Renal pelvis (tissue), 12 donors: ENCODE measurements at places on chromosomes 6 and 20.

GRCh38 chr6:137722749-137723272 lies 144.2 kb upstream of the TNFAIP3 start:
- no peak for DNase-seq

GRCh38 chr6:11042750-11043377 lies 1.2 kb downstream of the ELOVL2 start:
- DNase-seq, result no peak

DNA sequence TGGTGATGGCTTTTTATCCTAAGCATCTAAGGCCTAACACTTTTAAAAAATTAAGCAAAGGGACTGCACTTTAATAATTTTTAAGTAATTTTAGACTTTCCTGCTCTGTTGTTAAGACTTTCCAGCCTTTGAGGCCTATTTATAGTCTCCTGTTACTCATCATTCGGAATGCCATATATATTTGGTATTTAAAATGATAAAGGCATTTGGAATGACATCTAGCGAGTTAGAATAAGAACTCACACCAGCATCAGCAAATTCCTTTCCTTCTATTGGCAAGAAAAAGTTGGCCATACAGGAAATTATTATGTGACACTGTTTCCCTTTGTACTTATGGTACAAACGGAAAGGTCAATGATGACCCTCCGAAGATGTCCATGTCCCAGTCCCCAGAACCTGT lies 88.1 kb upstream of the STMND1 start:
- no peak for DNase-seq

DNA sequence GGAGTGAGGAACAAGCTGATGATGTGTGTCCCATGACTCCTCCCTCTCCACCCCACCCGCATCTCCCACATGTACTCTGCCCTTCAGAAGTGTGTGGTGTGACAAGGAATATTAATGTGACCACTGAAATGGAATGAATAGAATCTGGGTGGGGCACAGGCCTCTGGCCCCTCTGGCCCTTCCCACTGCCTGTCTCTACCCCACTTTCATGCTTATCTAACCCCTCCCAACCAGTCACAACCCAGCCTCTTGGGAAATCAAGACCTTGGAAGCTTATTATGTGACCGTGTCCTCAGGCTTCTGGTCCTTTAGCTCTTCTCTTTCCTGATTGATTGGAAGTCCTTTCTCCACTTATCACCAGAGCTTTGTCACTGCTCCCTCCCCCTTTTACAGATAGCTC lies 312.2 kb upstream of the SOX4 start:
- no peak for DNase-seq

- DNase-seq, result no peak
These were observed 57.2 kb upstream of the MTRF1L start for GRCh38 chr6:153059757-153060156.

DNA sequence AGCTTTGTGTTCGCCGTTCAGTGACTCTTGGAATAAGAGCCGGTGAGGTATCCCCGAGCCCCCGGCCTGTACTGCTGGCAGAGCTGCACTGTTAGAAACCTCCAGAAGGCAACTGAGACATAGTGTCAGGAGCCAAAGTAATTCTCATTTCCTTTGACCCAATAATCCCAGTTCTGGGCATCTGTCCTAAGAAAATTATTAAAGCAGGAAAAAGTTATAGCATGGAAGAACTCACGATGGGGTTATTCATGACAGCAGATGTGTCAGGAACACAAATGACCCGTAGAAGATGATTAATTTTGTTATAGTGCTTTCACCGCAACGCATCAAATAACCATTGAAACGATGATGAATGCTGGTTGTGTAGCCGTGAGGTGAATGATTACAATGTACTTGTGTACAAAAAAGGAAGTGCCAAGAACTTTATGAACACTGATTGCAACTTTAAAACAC lies 20.3 kb downstream of the CYP21A2 start:
- no peak for DNase-seq

DNA sequence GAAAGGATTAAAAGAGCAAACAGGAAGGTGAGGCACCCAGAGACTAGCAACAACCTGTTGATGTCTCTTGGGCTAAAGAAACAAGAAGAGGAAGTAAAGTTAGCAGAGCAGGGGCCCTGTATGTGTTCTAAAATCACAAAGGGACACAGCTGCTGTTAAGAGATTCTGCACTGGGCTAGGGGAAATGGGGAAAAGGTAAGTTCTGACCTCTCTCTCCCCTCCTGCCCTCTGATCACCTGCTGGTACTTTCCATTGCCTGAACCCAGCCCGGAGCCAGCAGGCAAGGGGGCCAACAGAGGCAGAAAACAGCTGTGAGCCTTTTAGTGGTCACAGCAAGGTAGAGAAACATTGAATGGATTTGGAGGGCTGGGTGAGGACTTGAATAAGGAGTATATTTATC lies 13.5 kb upstream of the CNR1 start:
- no peak for DNase-seq

- no peak for DNase-seq
These were observed 62.0 kb upstream of the CD93 start for GRCh38 chr20:23147964-23148730.

- no peak for DNase-seq
These were observed 61.4 kb downstream of the TXLNB start for GRCh38 chr6:139230391-139230840.

DNA sequence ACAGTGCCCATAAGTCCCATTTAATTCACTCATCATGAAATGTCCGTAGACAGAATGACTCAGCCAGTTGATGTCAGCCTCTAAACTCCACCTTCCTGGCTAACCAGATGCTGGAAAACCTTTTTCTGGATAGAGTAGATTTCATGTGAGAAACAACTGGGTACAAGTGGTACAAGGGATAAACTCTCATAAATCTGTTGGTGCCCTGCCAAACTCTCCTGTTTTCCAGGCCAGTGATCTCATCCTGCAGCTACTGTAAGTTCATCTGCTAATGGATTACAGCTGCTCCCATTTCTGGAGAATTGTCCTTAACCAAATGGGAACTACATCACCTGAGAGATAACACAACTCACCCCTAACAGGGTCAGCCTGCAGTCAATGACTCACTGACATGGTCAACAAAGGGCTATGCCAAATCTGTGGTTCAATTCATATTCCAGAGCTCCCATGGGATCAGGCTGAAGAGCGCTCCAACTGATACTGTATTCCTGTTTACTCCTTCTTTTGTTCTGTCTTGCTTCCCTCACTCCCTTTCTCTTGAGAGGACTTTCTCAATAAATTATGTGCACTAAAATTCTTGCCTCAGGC lies 210.1 kb upstream of the HDDC2 start:
- DNase-seq, result no peak

- no peak for DNase-seq
These were observed 54.0 kb downstream of the PSMG4 start for GRCh38 chr6:3312604-3313231.

GRCh38 chr20:5195655-5196054 lies 68.8 kb downstream of the CDS2 start:
- no peak for DNase-seq

DNA sequence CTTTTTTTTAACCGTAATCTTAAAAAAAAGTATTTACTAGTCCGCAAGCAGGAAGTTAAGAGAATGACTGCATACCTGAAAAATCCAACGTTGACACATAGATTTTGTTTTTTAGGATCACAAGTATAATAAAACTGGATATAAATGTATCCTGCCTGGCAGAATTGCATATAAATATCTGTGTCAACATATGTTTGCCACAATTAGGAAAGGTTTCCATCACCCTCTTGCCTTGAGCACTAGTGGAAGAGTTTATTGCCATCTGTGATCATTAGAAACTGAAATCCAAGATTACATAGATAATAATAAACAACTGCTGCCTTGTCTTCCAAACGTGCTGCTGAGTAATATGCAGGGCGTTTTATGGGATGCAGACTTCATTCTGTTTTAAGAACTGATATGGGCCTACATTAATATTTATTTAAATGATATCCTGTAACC lies 27.9 kb downstream of the PLEKHG1 start:
- no peak for DNase-seq

DNA sequence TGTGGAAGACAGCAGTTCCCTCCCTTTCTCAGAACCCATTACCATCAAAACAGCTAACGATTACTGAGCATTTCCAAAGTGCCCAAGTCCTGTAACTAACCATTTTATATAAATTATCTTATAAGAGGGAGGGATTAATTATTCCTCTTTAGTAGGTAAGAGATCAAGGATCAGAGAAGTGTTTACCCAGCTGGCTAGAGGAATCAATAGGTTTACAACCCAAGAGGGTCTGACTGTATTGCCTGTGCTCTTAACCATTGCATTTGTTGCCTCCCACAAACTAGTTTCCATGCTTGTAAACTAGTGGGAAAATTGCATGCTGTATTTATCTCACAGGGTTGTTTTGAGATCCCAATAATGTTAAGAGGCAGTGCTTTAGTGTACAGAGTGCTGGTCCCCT lies 3.7 kb upstream of the DBNDD2 start:
- no peak for DNase-seq

DNA sequence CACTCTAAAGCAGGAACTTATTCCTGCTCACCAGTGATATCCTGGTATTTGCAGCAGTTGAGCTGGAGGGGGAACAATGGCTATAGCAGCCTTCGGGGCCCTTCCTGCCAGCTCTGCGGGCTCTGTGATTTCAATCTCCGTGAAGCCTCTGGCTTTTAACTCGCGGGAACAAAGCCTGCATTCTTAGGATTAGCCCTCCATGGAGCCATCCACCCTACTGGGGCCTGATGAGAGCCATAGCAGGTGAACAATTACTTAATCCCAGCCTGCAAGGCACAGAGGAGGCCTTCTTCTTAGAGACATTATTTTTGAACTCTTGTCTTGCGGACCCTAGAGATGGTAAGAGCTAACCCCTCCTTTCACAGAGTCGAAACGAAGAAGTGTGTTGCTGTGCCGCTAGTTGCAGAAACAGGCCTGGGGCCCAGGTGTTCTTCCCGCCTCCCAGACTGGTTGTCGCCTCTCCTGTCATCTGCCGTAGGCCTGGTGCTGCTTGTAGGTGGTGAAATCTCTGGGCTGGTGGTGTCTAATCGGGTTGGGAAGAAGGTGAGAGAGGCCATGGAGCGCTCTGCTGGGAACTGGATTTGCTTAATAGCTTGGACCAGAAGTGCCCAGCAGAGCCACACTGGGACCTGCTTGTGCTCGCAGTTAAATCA lies 9.7 kb downstream of the GHRH start:
- DNase-seq, result no peak

GRCh38 chr6:34447910-34448309 lies 18.0 kb upstream of the PACSIN1 start:
- peak; percentile 45 for DNase-seq

DNA sequence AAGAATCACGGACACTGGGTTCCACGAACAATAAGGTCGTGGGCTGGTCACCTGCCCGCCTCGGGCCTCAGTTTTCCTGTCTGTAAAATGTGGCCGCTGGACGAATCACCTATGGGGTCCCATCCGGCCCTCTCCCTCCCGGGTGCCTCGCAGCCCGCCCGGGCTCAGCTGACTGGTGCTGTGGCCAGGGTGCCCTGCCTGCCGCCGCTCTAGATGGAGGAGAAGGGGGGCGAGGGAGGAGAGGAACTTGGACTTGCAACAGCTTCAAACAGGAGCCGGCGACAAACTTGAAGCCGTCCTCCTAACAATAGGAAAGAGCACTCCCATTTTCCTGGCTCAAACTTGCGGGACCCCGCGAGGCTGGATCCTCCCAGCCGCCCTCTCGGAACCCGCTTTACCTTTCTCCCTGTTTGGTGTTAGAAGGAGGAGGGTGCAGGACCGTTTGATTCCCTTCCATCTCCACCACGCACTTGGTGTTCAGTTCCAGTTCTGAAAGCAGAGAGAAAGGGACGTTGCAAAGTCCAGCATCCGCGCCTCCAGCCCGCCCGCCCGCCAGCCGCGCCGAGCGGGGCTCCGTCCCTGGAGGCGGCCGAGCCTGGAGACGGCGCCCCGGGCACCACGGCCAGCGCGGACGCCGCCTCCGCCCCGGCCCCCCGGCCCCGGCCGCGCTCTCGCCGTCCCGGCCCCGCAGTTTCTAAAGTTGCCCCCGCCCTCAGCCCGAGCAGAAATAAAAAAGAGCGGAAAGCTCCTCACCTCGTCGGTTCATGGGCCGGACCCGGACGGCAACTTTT lies 584 bp downstream of the KIF13A start:
- peak; percentile 57 for DNase-seq

DNA sequence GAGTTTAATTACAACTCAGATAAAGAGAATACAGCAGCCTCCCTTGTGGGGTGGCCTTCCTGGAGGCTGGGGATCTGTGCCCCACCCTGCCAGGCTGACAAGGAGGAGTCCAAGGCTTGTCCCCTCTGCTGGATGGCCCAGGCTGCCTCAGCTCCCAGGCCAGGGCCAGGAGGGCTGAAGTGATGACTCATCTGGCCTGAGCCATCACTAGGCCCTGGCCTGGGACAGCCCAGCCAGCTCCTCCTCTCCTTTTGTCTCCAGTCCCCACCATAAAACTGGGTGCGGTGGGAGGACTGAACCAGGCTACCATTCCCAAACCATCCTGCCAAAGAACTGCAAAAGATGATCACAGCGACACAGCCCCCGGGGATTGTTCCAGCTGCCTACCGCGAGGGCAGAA lies 15.0 kb downstream of the GRM4 start:
- no peak for DNase-seq

DNA sequence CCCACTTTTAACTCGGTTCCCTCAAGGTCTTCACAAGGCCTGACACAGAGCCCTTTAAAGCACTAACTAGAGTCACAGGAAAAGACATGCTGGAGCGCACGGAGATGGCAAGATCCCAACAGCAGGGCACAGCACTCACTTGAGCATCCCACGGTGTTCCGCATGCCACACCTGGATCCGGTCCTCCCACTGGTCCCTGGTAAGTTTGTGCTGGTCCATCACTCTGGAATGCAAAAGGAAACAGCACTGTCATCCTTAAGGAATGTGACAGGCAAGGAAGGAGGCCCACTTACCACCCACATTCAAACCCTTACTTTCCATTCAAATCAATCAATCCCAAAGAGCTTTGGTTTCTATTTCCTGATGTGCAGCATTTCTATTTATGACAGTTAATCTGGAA lies 34.7 kb downstream of the EZR start:
- no peak for DNase-seq

DNA sequence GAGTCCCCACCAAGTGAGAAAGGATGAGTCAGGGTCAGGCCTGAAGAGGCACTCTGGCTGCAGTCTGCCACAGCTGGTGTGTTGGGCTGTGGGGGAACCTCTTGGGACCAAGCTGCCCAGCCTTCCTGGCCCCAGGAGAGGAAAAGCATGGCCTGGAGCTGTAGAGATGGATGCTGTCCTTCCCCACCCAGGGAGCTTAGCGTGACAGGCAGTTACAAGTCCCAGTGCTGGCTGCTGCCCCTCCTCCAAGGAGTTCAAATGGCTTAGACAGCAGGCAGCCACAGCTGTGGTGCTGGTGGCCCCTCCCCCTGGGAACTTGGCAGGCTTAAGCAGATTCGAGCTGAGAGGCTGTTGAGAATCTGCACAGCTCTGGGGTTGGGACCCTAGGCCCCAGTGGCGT lies 253.2 kb downstream of the PLCB1 start:
- DNase-seq, result no peak
